ENCODE measurements at places on chromosomes 3 and 15. TPM values are rescaled to one million over a fixed set of nuclear protein-coding genes. Genes with fewer than 3 reads are reported as not detected.

The MRAS gene
- 3.1 TPM for total RNA-seq

The CHRD gene
- 0.43 TPM for total RNA-seq

The GOLGA8T gene
- 0.06 TPM for total RNA-seq

The C3orf80 gene
- 1.8 TPM for total RNA-seq

The RTP4 gene
- total RNA-seq, result 0.26 TPM

The CACNA2D2 gene
- 0.56 TPM for total RNA-seq

The MAP1A gene
- 1.7 TPM for total RNA-seq

The ADAMTS17 gene
- not detected for total RNA-seq

The HIGD2B gene
- not detected for total RNA-seq

The HESX1 gene
- total RNA-seq, result 1.3 TPM

The SNX1 gene
- 37.9 TPM for total RNA-seq

The LSAMP gene
- not detected for total RNA-seq

The IQCH gene
- total RNA-seq, result 3.5 TPM

The CKMT1B gene
- 0.20 TPM for total RNA-seq

The CNTN6 gene
- total RNA-seq, result not detected

The ZNF860 gene
- total RNA-seq, result 0.08 TPM

The GNAT1 gene
- total RNA-seq, result not detected

The PAQR9 gene
- not detected for total RNA-seq

The GABRA5 gene
- total RNA-seq, result 0.97 TPM

The CNTN4 gene
- not detected for total RNA-seq

The BFSP2 gene
- not detected for total RNA-seq

The GALNT15 gene
- 0.13 TPM for total RNA-seq

The SOX2 gene
- not detected for total RNA-seq

The CYP8B1 gene
- not detected for total RNA-seq

The SLC6A11 gene
- total RNA-seq, result not detected

The C2CD4A gene
- total RNA-seq, result not detected

The TMC3 gene
- not detected for total RNA-seq

The PRSS50 gene
- total RNA-seq, result not detected

The GCNT3 gene
- total RNA-seq, result 0.79 TPM

The MME gene
- total RNA-seq, result 186 TPM

The RAB43 gene
- total RNA-seq, result 20.1 TPM

The TM6SF1 gene
- total RNA-seq, result not detected

The GAP43 gene
- 1.00 TPM for total RNA-seq

The SERPINI2 gene
- total RNA-seq, result not detected

The SEMA5B gene
- not detected for total RNA-seq

The OR4M2 gene
- total RNA-seq, result not detected

The JAGN1 gene
- 34.1 TPM for total RNA-seq

The PATL2 gene
- 0.10 TPM for total RNA-seq

The CCR4 gene
- total RNA-seq, result not detected

The ERICH6 gene
- not detected for total RNA-seq

The COMMD4 gene
- total RNA-seq, result 166 TPM

The PLSCR5 gene
- not detected for total RNA-seq

The LMAN1L gene
- total RNA-seq, result not detected

The IFT122 gene
- 12.2 TPM for total RNA-seq

The TMEM108 gene
- total RNA-seq, result 0.27 TPM

The ANKRD63 gene
- not detected for total RNA-seq

The MUSTN1 gene
- total RNA-seq, result not detected

The SOX14 gene
- total RNA-seq, result not detected

The CHRNA7 gene
- 2.0 TPM for total RNA-seq

The GOLGA6L7 gene
- not detected for total RNA-seq

The ZNF80 gene
- not detected for total RNA-seq

Data from HT1080 (cell line).